ENCODE measurements at places on chromosomes 11 and 22.

DNA sequence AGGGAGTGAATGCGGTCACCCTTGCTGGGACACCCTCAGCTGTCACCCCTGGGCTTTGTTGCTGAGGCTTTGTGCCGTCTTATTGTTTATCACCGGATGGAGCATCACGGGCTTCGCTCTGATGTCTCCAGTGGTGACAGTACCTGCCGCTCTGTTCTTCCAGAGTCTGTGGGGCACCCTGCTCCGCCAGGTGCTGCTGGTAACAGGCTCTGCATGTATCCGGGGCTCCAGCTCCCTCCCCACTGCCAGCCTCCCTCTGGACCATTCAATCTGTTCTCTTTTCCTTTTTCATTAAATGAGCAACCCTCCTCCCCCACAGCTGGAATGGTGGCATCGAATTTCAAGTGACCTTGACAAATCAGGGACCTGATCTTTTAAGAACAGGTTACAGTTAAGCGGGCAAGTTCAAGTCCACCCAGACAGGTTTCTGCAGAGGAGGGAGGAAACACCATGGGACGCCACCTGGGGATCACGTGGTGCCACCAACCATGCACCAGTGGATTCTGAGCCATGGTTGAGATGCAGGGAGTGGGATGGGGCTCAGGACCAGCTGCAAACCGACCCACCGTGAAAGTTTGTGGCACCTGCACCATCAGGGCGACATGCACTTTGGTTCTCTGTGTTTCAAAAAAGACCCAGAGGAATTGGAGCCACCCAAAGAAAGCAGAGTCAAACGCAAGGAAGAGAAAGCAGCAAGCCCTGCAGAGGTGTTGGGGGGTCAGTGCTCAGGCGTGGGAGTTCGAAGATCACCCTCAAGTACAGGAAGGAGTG lies 89.3 kb downstream of the BCR start:
- DNase-seq = no peak

- no peak for DNase-seq
These were observed 219.1 kb upstream of the ARHGAP42 start for GRCh38 chr11:100467821-100468508.

DNA sequence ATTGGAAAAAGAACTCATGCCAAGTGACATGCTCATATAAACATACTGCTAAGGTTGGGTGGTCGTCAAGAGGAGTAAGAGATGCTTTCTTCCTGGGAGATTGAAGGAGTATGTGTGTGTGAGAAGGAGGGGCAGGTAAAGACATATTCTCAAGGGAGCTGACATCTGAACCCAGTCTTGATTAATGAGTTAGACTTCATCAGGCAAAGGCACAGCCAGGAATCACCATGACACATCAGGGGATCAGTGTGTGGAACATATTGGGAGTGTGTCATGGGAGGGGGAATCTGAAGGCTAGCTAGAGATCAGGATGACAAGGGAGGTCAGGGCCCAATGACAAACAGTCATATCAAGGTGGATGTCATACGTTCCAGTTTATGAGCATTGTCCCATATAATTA lies 14.9 kb downstream of the CNTF start:
- no peak for DNase-seq

DNA sequence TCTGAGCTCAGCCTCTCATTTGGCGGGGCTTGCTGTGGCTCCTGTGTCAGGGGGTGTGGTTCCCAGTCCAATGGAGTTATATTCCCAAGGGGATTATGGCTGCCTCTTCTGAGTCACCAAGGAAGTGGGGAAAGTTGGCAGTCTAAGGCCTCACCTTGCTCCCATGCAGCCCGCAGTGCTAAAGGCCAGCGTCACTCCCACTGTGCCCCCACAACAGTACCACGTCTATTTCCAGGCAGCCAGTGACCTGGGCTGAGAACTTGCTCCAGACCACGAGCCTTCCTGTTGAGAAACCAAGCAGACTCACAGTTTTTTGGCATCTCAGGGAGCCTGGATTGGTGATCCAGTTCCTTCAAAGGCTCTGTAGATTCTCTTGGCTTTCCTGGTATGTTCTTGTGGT lies 45.6 kb downstream of the OR2AT4 start:
- DNase-seq = no peak

DNA sequence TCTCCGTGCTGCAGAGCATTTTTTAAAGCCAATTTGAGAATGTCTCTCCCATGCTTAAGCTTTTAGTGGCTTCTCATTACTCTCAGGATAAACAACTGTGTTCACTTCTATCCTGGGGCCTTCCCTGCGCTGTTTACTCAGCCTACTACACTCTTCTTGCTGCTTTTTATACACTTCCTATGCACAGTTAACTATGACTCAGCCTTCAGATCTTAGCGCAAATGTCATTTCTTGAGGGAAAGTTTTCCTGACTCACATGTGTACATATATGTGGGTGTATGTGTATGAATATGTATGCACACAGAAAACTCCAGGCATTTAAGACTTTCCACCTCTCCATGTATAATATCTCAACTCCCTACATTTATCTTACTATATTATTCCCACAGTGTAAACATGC lies 9.8 kb downstream of the THAP12 start:
- DNase-seq = no peak

DNA sequence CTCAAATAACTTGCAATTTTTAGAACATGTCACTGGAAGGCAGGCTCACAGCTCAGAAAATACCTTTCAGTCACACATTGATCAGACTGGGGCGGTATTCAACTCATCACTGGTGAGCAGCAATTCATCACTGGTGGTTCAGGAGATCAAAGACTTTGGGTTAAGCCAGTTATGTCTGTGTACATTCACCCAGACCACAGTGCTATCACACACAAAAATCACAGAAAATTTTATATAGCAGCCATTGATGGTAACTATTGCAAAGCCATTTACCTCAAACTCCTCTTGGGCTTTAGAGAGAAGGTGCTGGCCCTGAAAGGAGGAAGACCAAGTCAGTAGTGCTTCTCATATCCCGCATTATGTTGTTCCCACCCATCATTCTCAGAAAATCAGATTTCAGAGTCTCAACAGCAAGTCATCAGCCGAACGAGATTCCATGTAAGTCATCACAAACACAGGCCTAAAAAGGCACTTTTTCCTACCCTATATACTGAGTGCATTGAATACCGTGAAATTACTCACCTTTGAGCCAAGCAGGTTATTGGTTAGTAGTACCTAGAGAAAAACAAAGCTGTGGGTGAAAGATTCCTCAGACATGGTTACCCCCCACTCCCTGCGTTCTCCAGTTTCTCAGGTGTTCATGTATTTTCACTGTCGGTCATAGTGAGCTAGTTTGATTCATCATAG lies 14.0 kb upstream of the WDR74 start:
- DNase-seq = no peak

- DNase-seq = no peak
These were observed 40.3 kb downstream of the SIK2 start for GRCh38 chr11:111642542-111642941.

GRCh38 chr11:10906521-10906920 lies 48.7 kb upstream of the ZBED5 start:
- no peak for DNase-seq

DNA sequence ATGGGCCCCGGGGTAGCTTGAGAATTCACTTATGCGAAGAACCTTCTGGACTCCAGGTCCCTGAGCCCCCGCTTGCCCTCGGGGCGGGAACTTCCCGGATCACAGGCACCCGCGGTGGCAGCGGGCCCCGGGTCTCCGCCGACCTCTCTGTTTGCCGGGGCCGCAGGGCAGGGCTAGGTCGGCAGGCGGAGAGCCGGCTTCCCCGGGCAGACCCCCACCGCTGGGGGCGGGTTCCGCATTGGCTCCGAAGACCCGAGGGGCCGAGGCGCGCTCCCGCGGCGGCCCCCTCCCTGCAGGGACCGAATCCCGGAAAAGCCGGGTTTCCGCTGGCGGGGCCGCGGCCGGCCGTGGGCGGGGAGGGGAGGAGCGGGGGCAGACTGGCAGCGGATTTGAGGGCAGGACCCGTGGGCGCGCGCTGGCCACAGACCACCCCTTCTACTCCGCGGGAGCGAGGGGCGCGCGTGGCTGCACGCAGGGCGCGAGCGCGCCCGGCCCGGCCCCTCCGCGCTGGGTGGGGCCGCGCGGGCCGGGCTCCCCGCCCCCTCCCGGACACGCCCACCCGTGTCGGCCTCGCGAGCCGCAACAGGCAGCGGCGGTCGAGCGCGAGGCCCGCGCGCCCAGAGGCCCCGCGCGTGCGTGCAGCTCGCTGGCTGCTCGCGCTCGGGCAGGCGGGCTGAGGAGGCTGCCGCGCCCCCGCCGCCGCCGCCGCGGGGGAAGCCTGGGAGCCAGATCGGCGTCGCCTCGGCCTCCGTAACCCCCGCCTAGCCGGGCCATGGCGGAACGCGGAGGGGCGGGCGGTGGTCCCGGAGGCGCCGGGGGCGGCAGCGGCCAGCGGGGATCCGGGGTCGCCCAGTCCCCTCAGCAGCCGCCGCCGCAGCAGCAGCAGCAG lies at the start of gene PACS1:
TSS of gene PACS1 (plus strand) at position 558 of the 889 bp plus-strand sequence. CDS start at position 773, 215 bp downstream.
- peak; percentile 65 for DNase-seq

DNA sequence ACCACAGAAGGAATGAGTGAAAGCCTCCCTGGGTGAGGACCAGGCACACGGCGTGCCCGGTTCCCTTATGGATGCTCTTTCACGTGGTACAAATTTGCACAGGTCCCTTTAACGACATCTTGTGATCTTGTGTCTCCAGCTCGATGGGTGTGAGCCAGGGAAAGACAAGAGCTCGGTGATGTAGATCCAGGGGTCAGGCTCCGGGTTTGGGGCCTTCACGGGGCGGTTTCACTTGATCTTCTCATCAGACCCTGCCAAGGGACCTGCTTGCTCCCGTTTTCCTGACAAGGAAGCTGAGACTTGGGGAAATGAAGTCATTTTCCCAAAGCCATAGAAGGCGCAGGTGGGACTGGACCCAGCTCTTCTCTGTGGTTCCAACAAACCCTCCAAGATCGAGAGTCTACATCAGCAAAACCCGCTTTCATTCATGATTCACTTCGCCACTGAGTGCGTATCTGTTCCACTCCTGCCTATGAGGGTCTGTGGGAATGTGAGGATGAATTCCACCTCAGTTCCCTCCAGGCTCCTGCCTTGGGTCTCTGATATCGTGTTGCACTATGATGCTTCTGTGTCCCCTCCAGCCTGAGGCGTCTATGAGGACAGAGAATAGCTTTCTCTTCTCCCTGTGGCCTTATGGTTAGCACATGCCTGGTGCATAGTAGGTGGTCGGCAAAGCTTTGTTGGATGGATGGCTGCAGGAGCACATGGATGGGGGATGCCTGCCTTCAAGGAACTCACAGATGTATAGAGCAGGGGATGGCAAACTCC lies 45.0 kb upstream of the ANO1 start:
- DNase-seq = no peak

- DNase-seq = no peak
These were observed 4.4 kb downstream of the NAALADL1 start for GRCh38 chr11:65053827-65054508.

DNA sequence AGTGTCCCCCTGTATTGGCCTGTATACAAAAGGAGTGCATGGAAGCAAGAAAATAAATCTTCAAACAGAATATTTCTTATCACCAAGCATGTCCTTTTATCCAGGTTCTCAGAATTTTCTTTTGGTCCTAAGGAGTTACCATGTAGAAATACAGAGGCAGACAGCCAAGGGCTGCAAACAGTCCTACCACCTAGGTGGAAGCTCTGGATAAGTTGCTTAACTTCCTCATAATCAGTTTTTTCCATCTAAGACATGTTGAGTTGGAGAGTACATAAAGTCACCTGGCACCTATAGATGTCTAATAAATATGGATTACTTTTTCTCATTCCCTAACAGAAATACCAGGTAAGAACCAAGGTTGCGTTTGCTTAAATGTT lies 57.0 kb upstream of the BLID start:
- DNase-seq = no peak

DNA sequence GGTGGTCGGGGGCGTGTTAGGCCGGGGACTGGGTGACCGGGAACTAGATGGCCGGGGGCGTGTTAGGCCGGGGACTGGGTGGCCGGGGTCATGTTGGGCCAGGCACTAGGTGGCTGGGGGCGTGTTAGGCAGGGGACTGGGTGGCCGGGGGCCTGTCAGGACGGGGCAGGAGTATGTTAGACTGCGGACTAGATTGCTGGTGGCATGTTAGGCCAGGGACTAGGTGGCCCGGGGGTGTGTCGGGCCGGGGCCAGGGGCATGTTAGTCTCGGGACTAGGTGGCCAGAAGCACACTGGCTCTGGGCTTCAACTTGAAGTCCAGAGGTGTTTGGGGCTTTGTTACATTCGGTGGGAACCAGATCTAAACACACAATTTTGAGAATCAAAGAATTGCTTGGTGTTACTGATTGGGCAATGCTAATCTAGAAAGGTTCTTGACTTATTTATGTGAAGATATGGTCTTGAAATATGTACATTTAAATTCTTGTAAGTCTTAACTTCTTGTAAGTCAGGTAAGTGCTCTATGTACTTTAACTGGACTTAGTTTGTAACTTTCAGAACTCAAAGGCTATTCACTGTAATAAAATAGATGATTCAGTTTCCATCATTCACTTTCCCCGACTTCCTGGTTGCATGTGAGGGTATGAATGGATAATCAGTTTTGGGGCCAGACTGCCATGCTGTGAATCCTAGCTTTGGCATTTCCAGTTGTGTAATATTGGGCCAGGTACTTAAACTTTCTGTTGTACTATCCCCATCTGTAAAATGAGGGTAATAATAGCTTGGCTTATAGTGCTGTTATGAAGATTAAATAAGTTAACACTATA lies 1.1 kb downstream of the EXT2 start:
- no peak for DNase-seq

DNA sequence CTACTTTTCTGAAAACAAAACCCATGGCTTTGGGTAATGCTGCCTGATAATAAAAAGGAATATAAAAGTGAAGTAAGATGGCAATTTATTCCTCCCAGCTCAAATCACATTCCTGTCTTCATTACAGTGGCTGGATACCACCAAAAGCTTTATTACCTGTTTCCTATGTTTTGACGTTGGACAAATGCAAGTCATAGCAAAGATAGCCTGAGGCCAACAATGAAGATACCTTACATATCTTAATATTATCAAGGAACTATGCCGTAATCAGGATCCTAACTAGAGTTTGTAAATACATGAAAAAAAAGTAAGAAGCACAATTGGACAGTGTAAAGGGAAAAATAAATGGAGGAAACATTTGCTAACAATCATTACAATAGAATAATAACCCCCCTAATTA lies 202.4 kb downstream of the SOX6 start:
- no peak for DNase-seq

DNA sequence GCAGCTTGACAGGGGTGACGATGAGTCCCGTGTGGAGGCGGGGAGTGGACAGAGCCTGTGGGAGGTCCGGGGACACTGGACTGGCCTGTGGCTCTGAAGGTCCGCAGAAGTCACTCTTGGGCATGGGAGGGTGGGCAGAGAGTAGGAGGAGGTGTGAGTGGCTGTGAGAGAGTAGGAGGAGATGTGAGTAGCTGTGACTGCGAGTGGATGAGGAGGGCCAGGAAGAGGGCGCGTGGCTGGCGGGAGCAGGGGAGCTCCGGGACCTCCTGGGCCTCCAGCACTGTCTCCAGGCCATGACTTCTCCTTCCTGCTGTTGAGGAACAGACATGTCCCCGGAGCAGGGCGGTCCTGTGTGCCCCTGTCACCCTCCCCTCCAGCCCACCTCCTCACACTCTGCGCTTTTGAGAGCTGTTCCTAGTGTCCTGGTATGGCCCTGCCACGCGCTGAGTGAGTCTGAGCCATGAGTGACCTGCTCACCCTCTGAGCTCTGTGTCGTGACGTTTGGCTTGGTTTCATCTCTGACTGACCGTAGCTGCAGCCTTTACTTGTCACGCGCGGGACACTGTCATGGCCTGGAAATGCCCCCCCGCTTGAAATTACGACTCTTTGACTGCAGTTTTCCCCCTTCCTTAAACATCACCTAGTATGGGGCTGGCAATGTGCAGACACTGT lies 391.5 kb downstream of the TBC1D22A start:
- DNase-seq = no peak
